Naive thymus-derived CD4-positive, alpha-beta T cell (primary cell): ENCODE measurements at places on chromosomes 13 and 19. TPM values are rescaled to one million over a fixed set of nuclear protein-coding genes. Genes with fewer than 3 reads are reported as not detected.

DNA sequence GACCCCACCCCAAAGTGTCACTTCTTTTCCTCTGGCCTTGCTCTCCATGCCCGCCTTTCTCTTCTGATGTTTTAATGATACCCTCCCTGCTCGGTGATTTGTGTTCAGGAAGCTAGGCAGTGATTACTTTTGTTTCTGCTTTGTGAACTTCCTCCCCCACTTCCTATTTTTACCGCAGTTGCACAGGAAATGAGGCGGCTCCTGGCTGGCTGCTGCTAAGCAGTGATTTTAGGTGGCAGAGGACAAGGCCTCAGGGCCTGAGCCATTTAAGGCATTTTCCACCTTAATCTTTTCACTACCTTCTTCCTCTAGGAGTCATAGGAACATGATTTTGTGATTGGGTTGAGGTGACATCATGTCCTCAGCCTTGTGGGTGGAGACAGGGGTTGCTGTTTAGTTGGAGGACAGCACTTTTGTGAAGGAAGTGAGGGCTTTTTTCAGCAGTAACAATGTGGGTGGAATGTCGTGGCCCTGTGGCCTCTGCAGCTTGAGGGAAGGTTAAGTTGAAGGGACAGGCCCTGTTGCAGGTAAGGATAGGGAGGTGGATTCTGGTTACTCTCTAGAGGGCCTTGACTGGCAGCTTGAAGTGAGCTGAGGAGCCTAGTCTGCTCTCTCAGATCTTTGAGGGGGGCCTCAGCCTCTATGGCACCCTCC is 15.7 kb downstream of the GARRE1 start:
- H3K27me3 ChIP-seq: no peaks in the 10 kb centered on the region
- peak; percentile 91 for DNase-seq
- H3K27ac ChIP-seq: peak overlapping the region; percentile 84

- no peaks in the 10 kb centered on the region for H3K4me1 ChIP-seq
- no peak overlapping the region for H3K4me3 ChIP-seq
- DNase-seq: no peak
- H3K36me3 ChIP-seq: no peaks in the 10 kb centered on the region
- no peak overlapping the region for H3K27ac ChIP-seq
- no peaks in the 10 kb centered on the region for H3K27me3 ChIP-seq
Measured at GRCh38 chr13:77492982-77493381, 42.5 kb upstream of the SCEL start.

DNA sequence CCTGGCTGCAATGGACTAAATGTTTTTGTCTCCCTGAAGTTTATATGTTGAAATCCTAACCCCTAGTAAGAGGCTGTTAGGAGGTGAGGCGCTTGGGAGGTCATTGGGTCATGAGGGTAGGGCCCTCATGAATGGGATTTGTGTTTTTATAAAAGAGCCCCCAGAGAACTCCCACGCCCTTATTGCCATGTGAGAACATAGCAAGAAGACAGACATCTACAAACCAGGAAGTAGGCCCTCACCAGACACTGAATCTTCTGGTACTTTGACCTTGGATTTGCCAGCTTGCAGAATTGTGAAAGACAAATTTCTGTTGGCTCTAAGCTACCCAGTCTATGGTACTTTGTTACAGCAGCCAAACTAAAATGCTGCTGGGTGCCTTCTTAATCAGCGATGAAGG is 96.1 kb upstream of the SPATA13 start:
- H3K36me3 ChIP-seq: no peaks in the 10 kb centered on the region
- no peak for DNase-seq
- peaks cover 4% of the 10 kb centered on the region for H3K4me1 ChIP-seq
- H3K27ac ChIP-seq: no peak overlapping the region

DNA sequence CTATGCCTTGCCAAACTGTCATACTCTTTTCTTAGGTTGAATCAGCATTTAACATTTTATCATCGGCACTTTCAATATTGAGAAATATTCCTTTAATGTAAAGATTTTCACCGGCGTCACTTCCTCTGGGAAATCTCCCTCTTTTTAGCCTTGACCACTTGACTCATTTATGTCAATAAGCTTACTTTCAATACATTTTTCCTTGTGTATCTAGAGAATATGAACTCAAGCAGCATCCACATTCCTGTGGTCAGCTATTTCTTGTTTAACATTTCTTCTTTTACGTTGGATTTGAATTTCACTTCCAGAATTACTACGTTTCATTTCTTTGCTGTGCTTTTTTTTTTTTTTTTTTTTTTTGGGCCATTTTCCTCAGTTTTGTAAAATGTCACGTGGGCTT is 271.2 kb upstream of the HTR2A start:
- no peaks in the 10 kb centered on the region for H3K4me1 ChIP-seq
- H3K36me3 ChIP-seq: no peaks in the 10 kb centered on the region
- no peak overlapping the region for H3K4me3 ChIP-seq

DNA sequence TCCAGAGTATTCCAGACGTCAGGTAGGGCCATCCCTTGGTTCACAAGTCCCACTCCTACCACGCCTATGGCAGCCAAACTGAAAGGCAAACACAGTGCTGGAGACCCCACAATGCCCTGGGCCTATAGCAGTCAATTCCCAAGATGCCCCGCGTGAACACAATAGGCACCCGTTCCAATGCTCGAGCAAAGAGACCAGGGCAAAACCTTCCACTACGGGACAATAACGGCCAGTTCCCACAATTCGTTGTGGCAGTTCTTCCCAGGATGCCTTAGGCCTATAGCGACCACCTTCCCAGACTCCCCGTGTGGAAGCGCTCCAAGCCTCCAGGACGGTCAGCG is 538 bp downstream of the ZNF428 start:
- no peaks in the 10 kb centered on the region for H3K27me3 ChIP-seq
- H3K4me1 ChIP-seq: peaks cover 9% of the 10 kb centered on the region
- H3K36me3 ChIP-seq: no peaks in the 10 kb centered on the region
- H3K27ac ChIP-seq: peak overlapping the region; percentile 83
- H3K4me3 ChIP-seq: peak overlapping the region; percentile 63

GRCh38 chr19:4304538-4305256 is at the start of gene FSD1:
Gene FSD1 (plus strand): TSS chr19:4304598. CDS start chr19:4304747, 149 bp downstream.
- peaks cover 4% of the 10 kb centered on the region for H3K4me1 ChIP-seq
- H3K36me3 ChIP-seq: no peaks in the 10 kb centered on the region
- peak; percentile 67 for DNase-seq

GRCh38 chr13:40164133-40164532 is 502.3 kb downstream of the FOXO1 start:
- H3K27ac ChIP-seq: no peak overlapping the region
- no peak overlapping the region for H3K4me3 ChIP-seq
- H3K36me3 ChIP-seq: no peaks in the 10 kb centered on the region
- H3K27me3 ChIP-seq: no peaks in the 10 kb centered on the region
- DNase-seq: no peak
- H3K4me1 ChIP-seq: no peaks in the 10 kb centered on the region

DNA sequence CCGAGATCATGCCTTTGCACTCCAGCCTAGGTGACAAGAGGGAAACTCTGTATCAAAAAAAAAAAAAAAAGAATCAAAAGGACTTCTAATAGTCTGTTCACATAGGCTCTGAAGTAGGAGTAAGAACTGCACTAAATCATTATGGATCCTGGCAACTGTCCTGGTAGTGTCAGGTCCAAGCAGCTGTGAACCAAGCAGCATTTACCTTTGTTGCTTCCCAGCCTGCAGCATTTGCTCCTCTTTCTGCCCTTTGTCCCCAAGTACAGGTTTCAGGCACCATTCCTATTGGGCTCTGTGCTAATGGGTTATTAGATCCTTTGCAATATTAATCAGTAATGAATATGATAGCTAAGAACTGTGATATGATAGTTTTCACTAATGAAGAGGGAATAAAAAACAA is 77.4 kb upstream of the NBEA start:
- no peaks in the 10 kb centered on the region for H3K27me3 ChIP-seq
- H3K4me1 ChIP-seq: no peaks in the 10 kb centered on the region
- H3K36me3 ChIP-seq: no peaks in the 10 kb centered on the region
- H3K27ac ChIP-seq: no peak overlapping the region

The ADAMTSL5 gene
- polyA plus RNA-seq: 4.8 TPM

The MBD3L5 gene
- not detected for polyA plus RNA-seq

The C5AR1 gene
- polyA plus RNA-seq: not detected

The PEPD gene
- polyA plus RNA-seq: 92.3 TPM
